ENCODE measurements at places on chromosomes 11 and 22.

- no peak for DNase-seq
Measured at GRCh38 chr11:116172851-116173250, 599.9 kb downstream of the BUD13 start.

GRCh38 chr11:100709233-100709957 is 22.3 kb downstream of the ARHGAP42 start:
- DNase-seq: no peak

DNA sequence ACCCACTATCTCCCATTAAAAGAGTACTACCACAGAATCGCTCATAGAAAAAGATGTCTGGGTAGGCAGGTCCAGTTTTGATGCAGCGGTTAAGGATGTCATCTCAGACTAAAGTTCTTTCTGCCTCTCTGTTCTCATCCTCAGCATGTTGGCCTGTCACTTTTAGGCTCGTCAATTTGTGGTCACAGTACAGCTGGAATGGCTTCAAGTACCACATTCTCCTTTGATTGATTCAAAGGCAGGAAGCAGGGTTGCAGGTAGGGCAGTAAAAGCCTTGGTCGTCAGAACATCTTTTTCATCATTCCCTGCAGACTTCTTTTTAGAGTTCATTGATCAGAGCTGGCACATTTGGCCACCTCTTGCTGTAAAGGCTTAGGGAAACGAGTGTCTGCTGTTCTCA is 28.7 kb downstream of the SDHD start:
- DNase-seq: no peak

GRCh38 chr22:37318364-37319109 is 36.2 kb downstream of the CYTH4 start:
- DNase-seq: no peak

DNA sequence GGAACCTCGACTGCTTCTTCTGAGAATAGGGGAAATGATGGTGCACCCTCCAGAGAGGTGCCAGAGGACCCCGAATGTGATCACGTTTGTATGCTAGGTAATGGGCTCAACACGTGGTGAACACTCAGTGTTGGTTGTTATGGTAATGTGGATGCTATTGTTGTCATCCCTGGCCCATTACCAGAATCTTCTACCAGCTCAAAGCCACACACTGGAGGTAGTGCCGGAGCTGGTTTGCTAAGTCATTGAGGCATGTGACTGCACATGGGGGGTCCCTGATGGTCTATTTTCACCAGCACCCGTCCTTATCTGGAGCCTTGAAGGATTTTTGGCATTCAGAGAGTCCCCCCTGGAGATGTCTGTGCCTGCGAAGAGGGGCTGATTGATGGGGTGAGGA is 119.1 kb upstream of the CD82 start:
- no peak for DNase-seq

- DNase-seq: no peak
Measured at GRCh38 chr11:31337806-31338205, 31.7 kb downstream of the DCDC1 start.

DNA sequence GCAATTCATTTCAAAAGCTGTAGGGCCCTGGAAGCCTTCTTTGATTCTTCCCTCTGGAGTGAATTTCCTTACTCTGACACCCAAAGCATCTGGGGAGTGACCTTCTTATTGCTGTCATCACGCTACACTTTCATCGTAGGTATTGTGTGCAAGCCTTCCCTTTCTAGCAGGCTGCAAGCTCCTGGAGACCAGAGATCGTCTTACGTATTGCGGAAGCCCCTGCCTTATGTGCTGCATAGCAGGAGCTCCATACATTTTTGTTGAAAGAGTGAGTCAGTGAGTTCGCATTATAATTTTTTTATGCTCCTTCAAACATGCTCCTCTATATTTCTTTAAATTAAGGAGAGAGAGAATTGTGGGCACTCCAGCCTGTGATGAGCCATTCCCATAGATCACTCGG is 21.2 kb upstream of the TMEM218 start:
- no peak for DNase-seq

- DNase-seq: no peak
Measured at GRCh38 chr11:102929972-102930371, 25.6 kb downstream of the MMP13 start.

- DNase-seq: peak; percentile 37
Measured at GRCh38 chr22:24066260-24066659, 55.2 kb downstream of the CABIN1 start.

DNA sequence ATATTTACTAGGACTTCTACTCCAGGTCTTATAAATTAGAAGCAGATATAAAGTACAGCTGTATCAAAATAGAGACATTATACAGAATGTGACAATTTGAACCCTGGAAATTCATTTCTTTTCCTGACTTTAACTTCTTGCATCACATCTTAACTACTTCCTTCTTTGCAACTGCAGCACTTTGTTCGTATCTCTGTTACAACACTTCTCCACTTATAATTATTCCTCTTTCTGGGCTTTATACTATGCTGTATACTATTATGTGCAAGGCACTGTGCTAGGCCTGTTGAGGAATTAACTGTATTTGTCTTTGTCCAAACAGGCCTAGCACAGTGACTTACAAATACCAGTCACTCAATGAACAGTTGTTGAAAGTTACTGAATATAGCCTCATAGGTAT is 1.8 kb upstream of the SLC36A4 start:
- DNase-seq: no peak

- no peak for DNase-seq
Measured at GRCh38 chr11:65293909-65294381, 20.7 kb upstream of the CDC42EP2 start.

GRCh38 chr11:3119141-3119821 is 45.8 kb downstream of the OSBPL5 start:
- DNase-seq: no peak

DNA sequence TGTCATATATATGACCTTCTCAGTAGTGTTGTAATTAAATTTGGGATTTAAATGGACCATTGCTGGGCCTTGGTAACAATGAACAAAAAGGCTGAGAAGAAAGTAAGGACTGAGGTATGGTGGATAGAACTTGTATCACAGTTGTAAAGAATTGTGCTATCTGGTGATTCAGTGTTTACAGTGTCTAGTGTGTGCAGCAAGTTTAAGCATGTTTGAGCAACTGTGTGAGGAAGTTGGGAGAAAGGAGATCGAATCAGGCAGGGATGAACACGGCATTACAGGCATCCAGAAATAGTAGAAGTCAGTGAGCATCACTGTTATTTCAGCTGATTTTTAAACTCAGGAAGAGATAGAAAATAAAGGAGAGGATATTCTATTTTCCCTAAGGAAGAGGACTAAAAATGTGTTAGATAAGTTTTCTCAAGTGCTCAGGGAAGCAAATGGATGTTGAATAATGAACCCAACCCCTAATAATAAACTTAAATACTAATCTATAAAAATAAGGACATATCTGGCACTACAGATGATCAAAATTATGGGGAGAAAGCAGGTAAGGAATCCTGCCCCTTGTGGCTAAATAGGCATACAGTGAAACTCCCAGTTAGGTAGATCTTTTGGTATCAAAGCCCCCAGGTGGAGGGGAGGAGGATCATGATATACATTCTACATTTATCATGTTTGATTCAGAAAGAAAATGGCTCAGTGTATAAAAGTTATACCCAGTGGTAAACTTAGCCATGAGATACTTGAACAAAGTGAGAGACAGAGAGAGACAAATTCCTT is 361.0 kb upstream of the ANO3 start:
- DNase-seq: no peak

DNA sequence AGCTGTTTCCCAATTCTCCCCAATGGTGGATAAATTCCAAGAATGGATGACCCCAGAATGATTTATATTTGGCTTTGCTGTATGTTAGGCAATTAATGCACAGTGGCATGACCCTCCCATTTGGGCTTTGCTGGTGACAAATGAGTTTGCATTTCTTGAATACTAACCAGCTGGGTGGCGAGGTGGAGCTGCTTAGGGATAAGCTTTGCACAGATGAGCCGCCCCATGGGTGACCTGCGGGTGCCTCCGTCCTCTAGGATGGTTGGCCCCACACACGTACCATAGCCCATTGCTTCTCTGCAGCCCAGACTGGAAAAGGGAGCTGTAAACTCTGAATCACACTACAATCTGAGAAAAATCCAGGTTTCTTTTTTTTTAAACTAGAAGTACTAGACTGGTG is 94.6 kb downstream of the NTM start:
- no peak for DNase-seq

- DNase-seq: no peak
Measured at GRCh38 chr22:42356533-42356932, 75.7 kb downstream of the NFAM1 start.

DNA sequence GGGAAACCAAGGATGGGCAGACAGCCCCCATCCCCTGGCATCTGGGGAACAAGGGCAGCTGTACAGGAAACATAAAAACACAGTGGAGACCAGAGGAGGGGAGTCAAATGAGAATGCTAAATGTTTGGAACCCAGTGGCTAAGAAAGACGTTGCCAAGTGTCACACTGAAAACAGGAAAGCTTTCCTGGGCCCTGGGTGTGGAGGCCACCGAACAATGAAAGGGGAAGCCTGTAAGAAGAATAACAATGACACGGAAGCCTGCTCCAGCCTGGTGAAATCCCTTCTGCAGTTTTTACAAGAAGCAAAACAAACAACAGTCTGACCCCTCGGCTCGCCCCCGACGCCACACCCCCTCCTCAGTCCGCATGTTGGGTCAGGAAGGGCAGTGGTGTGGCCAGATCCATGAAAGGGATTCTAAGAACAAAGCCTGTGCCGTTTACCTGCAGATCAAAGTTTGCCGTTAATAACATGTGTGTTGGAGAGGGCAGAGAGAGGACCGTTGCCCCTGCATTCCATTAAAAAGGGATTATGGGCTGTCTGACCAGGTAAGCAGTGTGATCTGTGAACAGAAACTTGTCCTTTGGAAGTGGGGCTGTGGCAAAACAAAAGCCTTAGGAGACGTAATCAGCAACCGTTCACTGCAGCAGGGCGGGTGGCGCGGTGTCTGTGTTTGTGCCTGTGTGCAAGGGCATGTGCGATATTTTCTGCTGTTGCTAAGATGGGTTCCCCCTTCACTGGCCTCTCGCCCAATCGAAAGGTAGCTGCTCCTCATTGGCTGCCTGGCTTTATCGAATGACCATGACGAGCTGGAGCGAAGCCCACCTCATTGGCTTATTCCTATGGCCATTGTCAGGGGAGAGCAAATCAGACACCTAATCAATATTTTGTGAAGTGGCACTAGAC is 113.7 kb upstream of the BLID start:
- no peak for DNase-seq

DNA sequence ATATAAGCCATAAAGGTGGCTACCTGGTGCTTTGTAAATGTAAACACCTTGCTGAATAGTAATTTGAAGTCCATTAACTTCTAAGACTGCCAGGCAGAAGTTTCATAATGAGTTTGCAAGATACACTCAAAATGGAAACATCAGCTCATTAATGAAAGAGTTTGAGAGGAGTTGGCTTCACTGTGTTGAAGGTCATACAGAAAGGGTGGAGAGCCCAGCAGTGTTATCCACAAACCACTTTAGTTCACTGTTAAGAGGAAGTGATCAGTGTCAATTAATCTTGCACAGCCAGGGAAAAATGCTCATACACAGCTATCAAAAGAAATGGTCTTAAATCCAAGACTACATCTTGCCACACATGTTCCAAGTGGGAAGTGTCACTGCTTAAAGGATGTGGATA is 689.4 kb downstream of the JRKL start:
- DNase-seq: no peak

DNA sequence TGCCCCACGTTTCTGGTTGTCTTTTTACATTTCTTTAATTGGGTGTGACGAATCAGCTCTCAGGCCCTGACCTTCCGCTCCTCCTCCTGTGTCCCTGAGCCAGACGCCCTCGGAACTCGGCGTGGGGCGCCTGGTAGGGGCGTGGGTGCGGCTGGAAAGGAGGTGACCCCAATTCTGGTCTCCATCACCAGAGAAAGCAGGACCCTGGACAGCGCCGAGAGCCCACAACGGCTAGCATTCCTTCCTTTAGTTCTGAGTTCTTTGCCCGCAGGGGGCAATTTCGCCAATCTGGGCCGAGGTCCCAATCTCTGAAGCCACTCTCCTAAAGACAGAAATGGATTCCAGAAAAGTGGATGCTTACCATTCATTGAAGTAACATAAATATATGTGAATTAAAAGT is 11.7 kb upstream of the RBMXL2 start:
- no peak for DNase-seq

- DNase-seq: no peak
Measured at GRCh38 chr11:50298182-50298988, 265.7 kb downstream of the OR4C45 start.

- DNase-seq: no peak
Measured at GRCh38 chr22:41823797-41824196, 9.1 kb upstream of the SREBF2 start.

DNA sequence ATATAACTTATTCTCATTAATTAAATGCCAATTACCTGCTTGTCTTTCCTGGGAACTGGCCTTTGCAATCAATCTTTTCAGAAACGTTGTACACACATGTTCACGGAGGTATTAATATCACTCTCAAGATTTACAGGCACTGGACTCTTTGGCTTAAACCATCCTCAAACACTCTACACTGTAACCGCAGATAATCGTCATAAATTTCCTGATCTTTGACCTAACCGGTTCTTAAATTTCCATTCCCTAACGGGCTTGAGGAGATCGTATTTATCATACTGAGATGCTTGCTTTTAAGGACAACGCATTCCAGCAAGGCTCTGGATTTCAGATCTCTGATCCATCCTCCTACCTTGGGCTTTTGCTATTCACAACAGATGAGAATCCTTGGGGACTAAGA is 72.8 kb downstream of the ARL14EP start:
- no peak for DNase-seq

GRCh38 chr11:2268729-2269600 is 1.4 kb downstream of the ASCL2 start:
- DNase-seq: no peak

GRCh38 chr22:43753688-43754087 is 58.4 kb downstream of the EFCAB6 start:
- no peak for DNase-seq

DNA sequence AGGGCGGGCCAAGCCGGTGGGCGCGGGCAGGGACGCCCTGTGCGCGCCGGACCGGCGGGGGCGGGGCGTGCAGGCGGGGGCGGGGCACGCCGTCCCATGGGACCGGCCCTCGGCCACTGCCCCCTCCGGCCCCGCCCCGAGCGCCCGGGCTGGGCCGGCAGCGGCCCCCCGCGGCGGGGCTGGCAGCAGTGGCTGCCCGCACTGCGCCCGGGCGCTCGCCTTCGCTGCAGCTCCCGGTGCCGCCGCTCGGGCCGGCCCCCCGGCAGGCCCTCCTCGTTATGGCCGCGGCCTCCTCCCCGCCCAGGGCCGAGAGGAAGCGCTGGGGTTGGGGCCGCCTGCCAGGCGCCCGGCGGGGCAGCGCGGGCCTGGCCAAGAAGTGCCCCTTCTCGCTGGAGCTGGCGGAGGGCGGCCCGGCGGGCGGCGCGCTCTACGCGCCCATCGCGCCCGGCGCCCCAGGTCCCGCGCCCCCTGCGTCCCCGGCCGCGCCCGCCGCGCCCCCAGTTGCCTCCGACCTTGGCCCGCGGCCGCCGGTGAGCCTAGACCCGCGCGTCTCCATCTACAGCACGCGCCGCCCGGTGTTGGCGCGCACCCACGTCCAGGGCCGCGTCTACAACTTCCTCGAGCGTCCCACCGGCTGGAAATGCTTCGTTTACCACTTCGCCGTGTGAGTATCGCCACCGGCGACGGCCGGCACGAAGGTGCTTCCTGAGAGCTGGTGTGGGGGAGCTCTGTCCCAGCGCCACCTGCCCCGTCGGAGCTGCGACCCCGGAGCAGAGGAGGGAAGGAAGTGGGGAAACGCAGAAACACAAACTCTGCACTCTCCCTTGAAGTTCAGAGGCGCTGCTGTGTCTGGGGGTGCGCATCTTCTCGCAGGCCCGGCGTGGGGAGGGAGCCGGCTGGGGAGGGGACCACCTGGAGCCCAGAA is at the start of gene KCNQ1:
KCNQ1 (plus strand) TSS at position 188 of the 925 bp plus-strand sequence; CDS start at position 279, 91 bp downstream.
- peak; percentile 69 for DNase-seq

GRCh38 chr11:20050551-20051333 is 109.5 kb downstream of the DBX1 start:
- no peak for DNase-seq

- no peak for DNase-seq
Measured at GRCh38 chr11:64043545-64043944, 7.8 kb downstream of the FLRT1 start.
